Cardiac septum (tissue), 1 donor: ENCODE measurements at places on chromosomes 6 and 20. TPM values are rescaled to one million over a fixed set of nuclear protein-coding genes. Genes with fewer than 3 reads are reported as not detected.

Gene PNLDC1
- not detected for total RNA-seq

Gene RFX6
- not detected for total RNA-seq

Gene GNRH2
- total RNA-seq = not detected

Gene TREM1
- total RNA-seq = 2.6 TPM

Gene ASIP
- total RNA-seq = 10.5 TPM

Gene DOK5
- total RNA-seq = 26.3 TPM

Gene C6orf132
- total RNA-seq = 1.3 TPM

Gene AVP
- not detected for total RNA-seq

Gene OR2J1
- total RNA-seq = not detected

Gene FAM217A
- not detected for total RNA-seq

Gene DEK
- total RNA-seq = 37.6 TPM

Gene FERMT1
- total RNA-seq = 0.54 TPM

Gene MAK
- total RNA-seq = 0.08 TPM

Gene MYCT1
- 9.6 TPM for total RNA-seq

Gene ZHX3
- 33.2 TPM for total RNA-seq

Gene CLPSL2
- total RNA-seq = not detected
